CD4-positive, alpha-beta T cell (primary cell): ENCODE measurements at places on chromosomes 4 and X. TPM values are rescaled to one million over a fixed set of nuclear protein-coding genes. Genes with fewer than 3 reads are reported as not detected.

DNA sequence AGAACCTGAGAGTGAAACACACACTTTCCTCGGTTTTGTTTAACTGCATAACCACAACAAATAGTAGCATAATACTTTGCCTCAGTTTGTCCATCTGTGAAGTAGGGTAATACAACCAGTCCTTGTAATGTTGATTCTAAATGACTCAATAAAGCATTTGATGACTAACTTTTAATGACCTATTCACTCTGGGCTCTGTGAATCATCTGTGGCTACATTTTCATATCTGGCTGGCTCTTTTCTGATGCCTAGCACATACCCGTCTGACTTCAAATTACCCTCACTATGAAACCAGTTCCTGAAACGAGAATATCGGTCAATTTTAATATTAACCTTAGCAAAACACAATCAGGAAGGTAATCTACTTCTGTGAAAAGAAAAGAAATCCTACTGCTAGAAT, 151.0 kb downstream of the SH2D1A start:
- no peak for DNase-seq

- DNase-seq = no peak
These were observed 81.3 kb downstream of the STOX2 start for GRCh38 chr4:183986291-183986970.

- DNase-seq = no peak
These were observed 464.5 kb downstream of the BCOR start for GRCh38 chrX:39633293-39633692.

- no peak for DNase-seq
These were observed 24.7 kb downstream of the TECRL start for GRCh38 chr4:64384237-64385203.

GRCh38 chr4:19993242-19993641, 258.5 kb upstream of the SLIT2 start:
- no peak for DNase-seq

DNA sequence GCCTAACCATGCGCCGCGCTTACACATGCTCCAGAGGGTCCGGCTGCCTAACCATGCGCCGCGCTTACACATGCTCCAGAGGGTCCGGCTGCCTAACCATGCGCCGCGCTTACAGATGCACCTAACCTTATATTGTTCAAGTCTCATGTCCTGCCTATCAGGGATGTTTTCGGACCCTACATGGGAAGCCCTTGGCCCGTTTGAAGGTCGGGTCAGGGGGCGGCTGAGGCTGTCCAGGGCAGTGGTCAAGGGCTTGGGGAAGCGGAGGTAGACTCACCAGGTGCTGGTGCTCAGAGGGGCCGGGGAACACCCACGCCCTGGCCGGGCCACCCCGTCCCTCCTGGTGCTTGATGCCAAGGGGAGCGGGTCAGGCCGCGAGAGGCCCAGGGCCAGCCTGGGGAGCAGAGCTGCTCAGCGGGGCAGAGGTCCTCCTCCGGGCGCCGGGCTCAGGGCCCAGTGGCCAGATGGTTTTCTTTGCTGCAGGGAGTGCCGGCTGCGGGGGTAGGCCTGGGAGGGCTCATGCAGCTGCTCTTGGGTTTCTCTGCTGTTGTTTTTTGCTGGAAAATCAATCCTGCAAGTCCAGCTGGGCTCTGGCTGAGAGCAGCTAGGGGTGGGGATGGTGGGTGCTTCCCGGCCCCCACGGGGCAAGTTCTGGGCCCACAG, 35.4 kb upstream of the SPON2 start:
- peak; percentile 4 for DNase-seq

GRCh38 chrX:68942104-68942503, 113.3 kb downstream of the EFNB1 start:
- no peak for DNase-seq

GRCh38 chr4:66062921-66063320, 392.6 kb upstream of the EPHA5 start:
- no peak for DNase-seq

GRCh38 chr4:158255727-158256324, 45.5 kb downstream of the TMEM144 start:
- DNase-seq = no peak

The TLL1 gene
- not detected for total RNA-seq

The IL3RA gene
- total RNA-seq = 0.45 TPM

The BRCC3 gene
- total RNA-seq = 12.6 TPM
